Stimulated activated CD4-positive, alpha-beta T cell treated with anti-CD3 and anti-CD28 coated beads, TNF-alpha, amount 100 ng/mL, for 4 hours (primary cell): ENCODE measurements at places on chromosomes 2 and 18.

DNA sequence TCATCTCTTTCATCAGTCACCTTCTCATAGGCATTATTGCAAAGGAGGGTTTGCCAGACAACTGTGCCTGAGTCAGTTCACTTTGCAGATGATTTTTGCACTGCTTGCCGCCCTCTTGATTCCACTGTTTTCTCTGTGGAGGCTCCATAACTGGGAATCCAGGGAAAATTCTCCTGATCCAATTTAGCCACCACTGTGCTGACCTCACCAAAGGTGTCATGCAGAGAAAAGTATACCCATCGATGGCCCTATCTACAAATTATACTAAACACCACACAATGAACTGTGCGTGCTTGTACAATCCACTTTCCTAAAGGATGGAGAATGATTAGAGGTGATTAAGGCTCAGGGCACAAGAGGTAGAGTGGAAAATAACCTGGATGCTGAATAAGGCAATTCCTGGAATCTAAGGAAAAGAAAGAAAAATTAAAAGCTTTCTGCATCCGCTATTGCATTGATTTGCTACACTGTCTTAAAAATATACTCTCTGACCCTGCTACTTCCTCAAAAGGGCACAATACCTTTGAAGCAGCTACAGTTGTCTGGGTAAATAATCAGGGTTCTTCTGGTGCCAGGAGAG, 409.4 kb downstream of the RIT2 start:
- no peak for DNase-seq

DNA sequence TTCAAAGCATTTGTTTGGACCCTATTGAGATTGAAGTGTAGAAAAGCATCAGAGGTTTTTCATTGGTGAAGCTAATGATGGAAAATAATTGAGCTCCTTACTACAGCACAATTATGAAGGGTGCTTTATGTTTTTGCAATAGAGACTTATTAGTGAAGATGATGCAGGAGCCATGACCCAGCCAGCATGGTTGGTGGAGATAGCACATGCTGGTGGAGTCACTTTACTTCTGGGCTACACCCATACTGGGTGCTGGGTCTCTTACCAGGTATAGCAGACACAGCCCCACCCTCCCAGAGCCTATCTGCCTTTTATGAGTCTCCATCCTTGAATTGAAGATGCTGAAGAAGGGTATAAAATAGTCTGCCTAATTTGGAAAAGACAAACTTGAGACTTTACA, 3.6 kb downstream of the ACP1 start:
- DNase-seq: no peak

GRCh38 chr2:226478109-226478809, 321.4 kb downstream of the IRS1 start:
- no peak for DNase-seq

DNA sequence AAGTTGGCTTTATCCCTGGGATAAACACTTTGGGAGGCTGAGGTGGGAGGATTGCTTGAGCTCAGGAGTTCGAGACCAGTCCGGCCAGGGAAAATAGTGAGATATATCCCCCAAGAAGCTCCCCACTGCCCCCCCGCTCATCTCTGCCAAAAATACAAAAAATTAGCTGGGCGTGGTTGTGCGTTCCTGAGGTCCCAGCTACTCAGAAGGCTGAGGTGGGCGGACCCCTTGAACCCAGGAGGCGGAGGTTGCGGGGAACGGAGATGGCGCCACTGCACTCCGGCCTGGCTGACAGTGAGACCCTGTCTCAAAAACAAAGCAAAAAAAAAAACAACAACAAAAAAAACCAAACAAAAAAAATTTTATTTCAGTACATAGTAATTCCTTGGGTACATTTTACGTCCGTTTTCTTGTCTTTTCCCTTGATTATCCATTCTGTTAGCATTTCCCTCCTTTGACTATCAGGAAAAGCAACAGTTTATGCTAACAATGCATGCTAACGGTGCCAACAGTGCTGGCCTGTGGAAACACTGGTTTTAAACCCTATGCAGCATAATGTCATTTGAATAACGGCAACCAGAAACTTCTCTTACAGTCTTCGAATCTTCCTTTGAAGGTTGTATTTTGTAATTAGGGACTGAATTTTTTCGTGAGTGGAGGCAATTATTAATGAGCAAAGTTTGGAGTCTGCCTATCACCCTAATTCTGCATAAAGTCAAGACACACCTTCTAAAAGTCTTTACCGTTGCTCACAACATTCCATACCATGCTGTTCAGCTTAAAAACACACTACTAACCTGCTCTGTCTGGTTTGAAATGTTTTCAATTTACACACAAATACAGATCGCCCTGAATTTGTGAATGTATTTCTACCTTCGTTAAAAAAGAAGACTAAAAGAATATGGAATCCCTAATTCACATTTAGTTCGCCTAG, 721 bp upstream of the MIB1 start:
- no peak for DNase-seq

DNA sequence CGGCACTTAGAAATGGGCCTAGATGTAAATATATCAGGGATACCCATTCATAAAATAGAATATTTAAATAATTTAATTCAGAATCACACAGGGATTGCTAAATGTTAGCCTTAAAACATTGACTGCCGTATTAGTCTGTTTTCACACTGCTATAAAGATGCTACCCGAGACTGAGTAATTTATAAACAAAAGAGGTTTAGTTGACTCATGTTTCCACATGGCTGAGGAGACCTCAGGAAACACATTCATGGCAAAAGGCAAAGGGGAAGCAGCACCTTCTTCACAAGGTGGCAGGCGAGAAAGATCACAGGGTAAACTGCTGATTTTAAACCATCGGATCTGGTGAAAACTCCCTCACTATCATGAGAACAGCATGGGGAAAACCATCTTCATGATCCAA, 223.6 kb upstream of the GULP1 start:
- no peak for DNase-seq

GRCh38 chr18:35661483-35662146, 80.1 kb downstream of the GALNT1 start:
- DNase-seq: no peak

DNA sequence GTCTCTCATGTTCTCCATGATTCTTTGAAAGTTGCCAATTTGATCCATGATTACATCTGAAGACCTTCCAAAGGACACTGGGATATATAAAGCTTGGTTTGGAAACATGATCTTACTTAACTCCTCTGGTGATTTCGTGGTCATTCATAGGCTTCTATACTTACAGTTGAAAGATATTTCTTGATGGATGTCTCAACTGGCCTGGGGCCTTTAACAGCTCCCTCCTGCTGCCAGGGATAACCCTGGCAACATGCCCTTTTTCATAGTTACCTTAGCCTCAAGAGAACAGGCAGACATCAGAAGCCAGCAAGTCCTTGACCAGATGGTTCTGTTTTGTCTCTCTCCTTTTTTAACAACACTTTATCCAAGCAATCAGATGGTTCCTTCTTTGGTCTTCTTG, 23.5 kb upstream of the MFF start:
- no peak for DNase-seq

GRCh38 chr2:232213176-232213575, 165.4 kb upstream of the ALPP start:
- DNase-seq: no peak

DNA sequence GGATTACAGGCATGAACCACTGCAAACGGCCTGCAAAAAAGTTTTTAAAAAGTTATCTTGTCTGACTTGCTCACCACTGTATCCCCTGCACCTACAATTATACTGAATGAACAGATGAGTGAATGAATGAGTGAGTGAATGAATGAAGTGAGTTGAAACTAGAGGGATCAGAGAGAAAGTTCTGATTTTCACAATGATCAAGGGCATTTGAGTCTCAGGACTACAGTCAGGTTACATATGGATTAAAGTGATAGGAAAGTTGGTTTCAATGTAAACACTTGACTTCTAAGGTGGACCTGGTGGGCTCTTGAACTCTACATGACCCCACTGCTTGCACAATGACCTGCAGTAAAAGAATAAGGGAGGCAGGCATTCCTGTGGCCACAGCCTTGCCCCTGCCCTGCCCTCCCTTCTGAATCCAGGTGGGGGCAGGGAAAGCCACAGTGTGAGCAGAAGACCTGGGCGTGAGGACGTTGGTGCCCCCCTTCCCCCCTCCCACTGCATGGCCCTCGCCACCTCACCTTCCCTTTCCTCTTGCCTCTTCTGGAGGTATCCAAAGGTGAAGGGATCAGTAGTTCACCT, 10.7 kb downstream of the C2orf80 start:
- DNase-seq: no peak

- no peak for DNase-seq
Measured at GRCh38 chr2:241096979-241097378, 5.1 kb downstream of the MTERF4 start.

GRCh38 chr18:5503740-5504139, 40.1 kb downstream of the EPB41L3 start:
- no peak for DNase-seq

DNA sequence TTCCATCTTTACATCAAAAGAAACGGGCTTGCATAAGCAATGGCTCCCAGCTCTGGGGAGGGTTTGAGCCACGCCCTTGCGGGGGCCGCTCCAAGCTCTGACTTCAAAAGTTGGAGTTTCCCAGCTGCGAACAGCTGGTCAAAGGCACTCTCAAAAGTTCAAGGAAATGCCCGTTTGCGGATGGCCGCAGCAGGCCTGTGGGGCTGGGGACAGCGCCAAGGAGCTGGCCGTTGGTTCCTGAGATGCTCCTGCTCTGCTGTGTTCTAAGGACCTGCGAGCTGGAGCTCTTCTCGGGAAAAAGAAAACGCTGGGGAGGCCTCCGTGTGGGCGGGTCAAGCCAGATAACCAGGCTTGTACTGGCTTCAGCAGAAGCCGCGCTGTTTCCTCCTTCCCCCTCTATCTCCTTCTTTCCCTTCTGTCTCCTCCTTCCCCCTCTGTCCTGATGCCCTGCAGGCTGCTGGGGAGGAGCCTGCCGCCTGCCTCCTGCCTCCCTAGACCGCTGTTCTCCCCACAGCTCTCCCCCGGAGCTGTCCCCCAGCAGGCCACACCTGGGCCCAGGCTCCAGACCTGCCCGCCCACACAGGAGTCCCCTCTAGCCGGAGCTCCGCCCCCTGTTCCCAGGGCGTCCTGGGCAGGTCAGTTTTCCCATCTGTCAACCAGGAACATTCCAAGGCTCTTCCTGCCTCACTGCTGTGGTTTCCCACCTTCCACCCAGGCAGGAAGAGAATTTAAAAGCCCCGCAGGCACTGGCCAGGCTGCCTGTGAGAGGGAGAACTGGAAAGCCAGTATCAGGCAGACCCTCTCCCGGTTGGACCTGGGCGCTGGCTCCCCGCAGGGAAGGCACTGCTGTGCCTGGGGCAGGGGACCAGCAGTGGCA, 14.1 kb downstream of the KLF11 start:
- no peak for DNase-seq

GRCh38 chr2:36618381-36618780, 20.4 kb upstream of the FEZ2 start:
- no peak for DNase-seq

GRCh38 chr2:8276026-8276425, 405.8 kb upstream of the ID2 start:
- DNase-seq: no peak

DNA sequence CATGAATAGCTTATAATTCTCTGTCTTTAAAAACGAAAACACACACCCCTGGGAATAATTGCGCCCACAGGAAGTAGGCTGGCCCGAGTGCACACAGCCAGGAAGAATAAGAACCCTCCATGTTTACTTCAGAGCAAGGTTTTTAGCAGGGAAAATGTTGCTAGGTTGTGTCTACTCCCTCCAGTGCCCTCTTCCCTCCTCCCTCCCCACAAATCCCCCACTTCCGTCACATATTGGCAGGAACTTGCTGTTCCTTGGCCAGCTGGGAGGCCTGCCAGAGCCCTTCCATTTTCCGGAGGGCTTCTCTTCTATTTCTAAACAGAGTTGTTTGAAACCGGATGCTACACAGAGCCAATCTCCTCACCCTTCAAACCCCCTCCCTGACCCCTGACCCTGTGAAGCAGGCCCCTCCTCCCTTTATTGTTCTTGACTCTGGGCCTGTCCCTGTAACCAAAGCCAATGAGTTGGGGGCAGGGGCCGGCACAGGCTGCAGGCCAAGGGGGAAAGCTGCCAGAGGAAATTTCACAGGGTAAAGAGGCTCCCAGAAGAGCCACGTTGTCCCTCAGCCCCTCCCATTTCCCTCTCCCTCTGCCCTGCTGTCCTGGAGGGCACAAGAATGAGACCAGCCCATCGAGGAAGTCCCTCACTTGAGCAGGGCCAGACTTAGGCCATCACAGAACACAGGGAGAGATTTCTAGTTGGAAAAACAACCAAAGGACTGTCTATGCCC, 49.8 kb upstream of the LGALSL start:
- no peak for DNase-seq

- DNase-seq: no peak
Measured at GRCh38 chr2:110113961-110114591, 1.5 kb downstream of the MALL start.

DNA sequence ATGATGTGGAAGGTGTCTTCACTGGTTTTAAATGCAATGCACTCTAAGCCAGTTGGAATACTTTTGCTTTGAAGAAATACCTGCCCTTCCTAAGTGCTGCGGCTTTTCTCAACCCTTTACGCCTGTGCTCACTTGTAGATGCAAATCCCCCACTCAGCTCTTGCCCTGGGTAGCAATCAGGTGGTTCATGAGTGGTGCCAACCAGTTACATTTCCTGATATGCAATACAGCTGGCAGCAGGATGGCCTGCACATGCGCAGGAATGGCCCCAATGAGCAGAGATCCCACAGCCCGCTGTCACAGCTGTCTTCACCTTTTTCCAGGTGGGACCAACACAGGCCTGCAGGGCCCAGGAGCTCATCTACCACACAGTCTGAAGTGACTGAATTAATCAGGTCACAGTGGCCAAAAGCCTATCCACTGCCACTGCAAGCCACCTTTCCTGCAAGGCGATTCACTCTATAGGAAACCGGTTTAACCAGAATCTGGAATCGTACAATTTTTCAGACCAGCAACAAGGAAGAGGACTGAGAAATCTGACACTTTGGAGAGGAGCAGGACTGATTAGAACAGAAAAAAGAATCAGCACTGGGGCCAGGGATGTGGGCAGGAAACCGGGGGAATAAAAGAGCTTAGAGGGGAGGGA, 247.8 kb downstream of the MYT1L start:
- DNase-seq: no peak

- no peak for DNase-seq
Measured at GRCh38 chr2:169038338-169038757, 7.2 kb upstream of the ABCB11 start.

GRCh38 chr2:3952866-3953516, 249.6 kb downstream of the DCDC2C start:
- no peak for DNase-seq

- no peak for DNase-seq
Measured at GRCh38 chr2:53028225-53028624, 739.4 kb upstream of the CHAC2 start.

DNA sequence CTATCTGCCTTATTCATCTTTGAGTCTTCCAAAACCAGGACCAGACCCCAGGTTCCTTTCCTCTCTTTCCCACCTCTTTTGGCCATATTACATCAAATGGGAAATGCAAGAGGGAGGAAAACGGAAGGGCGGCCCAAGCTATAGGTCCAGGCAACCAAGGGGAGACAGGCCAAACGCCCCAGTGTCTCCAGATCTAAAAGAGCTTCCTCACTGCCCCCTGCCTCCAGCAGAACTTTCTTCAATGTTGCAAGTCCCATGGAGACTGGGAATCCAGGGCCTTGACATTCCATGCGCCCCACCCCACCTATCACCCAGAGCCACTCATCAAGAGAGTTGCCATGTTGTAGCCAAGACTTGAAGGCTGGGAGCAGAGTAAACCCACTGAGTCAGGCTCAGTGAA, 15.4 kb downstream of the TNS1 start:
- no peak for DNase-seq
